ENCODE measurements at places on chromosomes 4 and X.

DNA sequence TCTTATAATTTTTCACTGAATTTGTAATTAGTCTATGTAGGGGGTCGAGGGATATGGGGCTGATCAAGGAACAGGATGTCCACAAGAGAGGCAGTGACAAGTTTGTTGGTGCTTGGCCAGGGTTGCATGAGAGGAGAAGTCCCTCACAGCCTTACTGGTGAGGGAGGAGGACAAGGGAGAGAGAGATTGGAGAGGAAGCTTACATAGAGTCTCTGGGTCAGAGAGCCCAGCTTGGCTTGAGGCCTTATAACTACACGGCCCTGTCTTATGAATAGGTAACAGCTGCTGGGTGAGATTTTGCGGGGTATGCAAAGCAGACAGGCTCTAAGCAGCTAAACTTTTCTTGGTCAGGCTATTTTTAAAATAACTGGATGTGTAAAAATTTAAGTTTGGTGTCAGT is 37.9 kb upstream of the OTUD4 start:
- DNase-seq = no peak

DNA sequence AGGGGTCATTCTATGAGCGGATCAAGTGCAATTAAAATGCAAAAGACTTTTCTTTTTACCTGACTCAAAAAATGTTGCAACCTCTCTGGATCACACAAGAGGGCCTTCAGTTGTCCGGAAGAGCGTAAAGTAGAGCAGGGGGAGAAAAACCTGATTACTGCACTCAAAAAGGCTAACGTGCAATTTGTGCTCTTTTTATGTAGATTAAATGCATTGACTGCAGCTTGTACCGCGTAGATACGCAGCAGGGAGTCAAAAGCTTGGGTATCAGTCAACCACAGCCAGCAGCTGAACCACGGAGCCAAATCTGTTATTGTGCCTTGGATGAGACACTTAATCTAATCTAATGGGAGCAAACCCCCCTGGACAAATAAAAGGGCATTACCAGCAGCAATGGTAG is 107.3 kb upstream of the RAI2 start:
- DNase-seq = no peak

DNA sequence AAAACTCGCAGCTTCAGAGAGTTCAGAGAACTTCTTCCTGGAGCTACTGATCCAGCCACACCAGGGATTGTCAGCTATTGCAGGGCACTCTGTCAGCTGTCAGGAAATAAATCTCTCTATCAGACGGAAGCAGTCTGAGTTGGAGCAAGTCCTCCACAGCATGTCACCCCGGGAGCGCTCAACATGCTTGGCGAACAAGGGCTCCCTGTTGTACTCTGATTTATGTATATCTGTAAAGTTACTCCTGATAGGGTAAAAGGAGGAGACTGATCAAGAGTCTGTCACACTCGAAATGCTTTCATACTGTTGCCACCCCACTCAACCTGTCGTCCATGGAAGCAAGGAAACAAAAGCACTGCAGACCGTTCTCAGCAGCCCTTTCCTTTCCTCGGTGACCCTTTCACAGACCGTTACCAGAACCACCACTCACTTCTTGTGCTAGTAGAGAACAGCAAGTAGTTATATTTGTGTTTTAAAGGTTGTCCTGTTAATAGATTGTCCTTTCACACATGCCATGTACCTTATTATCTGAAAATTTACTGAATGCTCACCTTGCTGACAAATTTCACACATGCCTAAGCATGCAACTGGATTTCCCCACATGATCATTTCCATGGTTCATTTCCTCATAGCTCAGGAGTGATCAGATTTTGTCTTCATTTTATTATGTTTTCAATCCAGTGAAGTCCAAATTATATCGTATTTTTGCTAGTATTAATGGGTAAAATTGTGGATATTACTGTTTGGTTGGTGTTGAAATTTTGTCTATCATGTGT is 2108.9 kb upstream of the TENM3 start:
- DNase-seq = no peak

DNA sequence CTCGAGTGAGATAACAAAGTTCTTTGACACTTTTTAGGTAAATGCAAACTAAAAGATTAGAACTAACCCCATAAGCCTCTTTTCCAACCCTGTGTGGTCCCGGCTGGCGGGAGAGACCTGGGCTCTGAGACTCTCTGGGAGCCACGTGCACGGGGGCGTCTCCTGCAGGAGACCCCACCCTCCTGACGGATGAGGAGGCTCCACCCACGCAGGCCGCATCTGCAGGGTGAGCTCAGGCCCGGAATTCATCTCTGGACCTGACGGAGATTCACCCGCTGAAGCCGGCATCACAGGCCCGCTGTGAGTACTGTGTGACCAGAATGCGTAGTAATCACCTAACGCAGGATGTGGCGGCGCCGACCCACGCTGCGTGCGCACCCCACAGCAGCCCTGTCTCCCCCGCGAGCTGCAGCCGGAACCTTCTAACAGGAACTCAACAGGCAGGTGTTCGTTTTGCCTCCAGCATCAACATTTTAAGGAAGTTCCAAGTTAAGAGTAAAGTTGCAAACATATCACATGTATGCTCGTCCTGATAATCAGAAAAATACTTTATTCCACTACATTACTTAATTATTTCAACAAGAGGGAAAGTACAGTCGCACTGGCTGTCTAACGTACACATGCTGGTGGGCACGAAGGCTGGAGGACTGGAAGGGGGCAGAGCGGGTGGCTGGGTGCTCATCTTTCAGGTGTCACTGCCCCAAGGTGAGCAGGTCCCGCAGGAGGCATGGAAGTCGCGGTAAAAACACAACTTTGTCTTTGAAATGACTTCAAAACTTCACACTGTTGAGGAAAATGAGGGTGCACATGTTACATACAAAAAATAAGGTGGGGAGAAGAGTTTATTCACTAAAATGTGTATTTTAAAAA is 44.5 kb downstream of the FGFRL1 start:
- peak; percentile 61 for DNase-seq

DNA sequence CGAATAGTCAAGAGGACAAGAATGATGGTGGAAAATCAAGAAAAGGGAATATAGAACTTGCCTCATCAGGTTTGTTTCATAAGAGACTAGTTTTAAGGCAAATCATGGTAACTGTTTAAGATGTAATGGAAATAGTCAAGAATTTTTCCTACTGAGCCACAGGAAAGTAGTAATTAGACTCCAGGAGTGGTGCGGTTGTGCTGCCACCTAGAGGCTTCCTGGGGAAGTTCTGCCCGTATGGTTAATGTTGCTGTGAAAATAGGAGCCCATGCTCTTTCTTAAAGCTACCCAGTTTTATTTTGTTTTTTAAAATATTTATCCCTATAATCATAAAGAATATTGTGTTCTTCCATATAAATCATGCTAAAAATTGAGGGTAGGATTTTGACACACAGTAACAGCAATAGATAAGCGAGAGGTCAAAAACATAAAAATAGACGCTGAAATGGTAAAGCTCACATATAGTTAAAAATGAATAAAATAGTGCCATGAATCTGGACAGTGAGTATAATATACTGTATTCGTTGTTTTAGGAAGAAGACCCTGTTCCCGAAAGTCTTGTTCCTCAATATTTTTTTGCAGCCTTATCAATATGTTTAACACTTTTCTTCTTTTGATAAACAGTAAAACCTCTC is 87.0 kb downstream of the PHOX2B start:
- no peak for DNase-seq

- DNase-seq = no peak
Observed at GRCh38 chr4:98068495-98068894, 74.8 kb downstream of the STPG2 start.

GRCh38 chr4:54730581-54730980 is 72.8 kb downstream of the KIT start:
- DNase-seq = no peak

- no peak for DNase-seq
Observed at GRCh38 chr4:6275898-6276806, 6.5 kb downstream of the WFS1 start.

DNA sequence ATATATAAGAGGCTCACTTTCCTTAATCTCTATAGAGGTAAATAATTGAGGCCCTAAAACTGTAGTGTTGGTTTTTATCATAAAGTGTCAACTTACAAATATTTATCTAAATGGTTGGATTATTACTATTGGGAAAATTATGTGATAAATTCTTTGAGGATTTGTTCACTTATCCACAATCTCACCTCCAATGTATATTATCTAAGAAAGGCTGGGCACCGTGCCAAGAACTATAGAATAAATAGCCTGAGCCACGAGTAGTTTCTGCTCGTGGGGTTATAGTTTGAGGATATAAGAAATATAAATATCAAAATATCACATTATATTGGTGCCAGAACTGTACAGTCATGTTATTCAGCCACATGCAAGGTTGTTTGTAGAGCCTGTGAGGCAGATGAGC is 177.9 kb downstream of the VEGFC start:
- DNase-seq = no peak

- no peak for DNase-seq
Observed at GRCh38 chrX:50609796-50610195, 139.2 kb upstream of the DGKK start.

GRCh38 chrX:133171962-133172708 is 46.0 kb downstream of the TFDP3 start:
- DNase-seq = no peak

DNA sequence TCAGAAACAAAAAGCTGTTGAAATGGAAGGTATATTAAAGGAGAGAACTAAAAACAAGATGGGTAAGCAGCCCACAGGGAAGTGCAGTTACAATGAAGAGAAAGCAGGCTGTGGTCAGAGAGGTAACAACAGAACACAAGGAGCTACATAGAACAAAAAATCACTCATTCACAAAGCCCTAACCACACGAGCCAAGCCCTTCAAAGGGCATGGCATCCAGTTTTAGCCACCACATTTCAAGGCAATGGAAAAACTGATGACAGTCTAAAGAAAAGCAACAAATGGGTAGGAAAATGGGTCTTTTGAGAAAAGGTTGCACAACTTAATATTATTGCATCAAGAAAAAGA is 37.5 kb downstream of the KDR start:
- no peak for DNase-seq
